ENCODE measurements at places on chromosomes 2 and 18.

DNA sequence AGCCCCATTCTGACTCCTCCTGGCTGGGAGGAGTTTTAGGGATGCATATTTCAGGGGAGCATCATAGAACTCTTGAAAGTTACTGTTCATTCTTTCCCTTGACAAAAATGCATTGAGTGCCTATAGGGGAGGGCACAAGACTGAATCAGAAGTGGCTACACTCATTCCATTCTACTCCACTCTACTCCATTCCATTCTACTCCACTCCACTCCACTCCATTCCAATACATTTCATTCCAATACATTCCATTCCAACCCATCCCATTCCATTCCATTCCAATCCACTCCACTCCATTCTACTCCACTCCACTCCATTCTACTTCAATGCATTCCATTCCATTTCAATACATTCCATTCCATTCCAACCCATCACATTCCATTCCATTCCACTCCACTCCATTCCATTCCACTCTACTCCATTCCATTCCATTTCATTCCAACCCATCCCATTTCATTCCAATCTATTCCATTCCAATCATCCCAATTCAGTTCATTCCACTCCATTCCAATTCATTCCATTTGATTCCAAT lies 110.8 kb downstream of the LOXHD1 start:
- no peak for DNase-seq

GRCh38 chr2:202831242-202832220 lies 40.0 kb downstream of the ICA1L start:
- DNase-seq, result peak; percentile 41

- DNase-seq, result no peak
These were observed 24.6 kb downstream of the PRKCE start for GRCh38 chr2:45676088-45676487.

- no peak for DNase-seq
These were observed 28.7 kb downstream of the RHOB start for GRCh38 chr2:20475567-20475952.

DNA sequence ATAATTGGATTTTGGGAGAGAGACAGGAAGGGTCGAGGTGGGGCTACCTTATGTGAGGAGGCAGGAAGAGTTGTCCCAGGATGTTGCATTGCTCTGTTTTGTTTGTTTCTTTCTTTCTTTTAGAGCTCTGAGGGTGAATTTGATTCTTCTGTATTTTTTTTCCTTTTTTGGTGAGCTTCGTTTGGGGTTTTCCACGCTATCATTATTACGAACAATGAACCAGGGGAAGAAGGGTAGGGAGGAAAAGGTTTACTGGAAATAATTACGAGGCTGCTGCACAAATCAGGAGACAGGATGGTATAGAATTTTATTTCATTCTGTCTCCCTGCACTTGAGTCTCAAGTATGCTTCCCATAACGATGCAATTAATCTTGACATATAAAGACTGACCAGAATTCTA lies 51.4 kb upstream of the ZNF516 start:
- no peak for DNase-seq

GRCh38 chr18:63316612-63317555 lies 2.7 kb downstream of the BCL2 start:
- no peak for DNase-seq

DNA sequence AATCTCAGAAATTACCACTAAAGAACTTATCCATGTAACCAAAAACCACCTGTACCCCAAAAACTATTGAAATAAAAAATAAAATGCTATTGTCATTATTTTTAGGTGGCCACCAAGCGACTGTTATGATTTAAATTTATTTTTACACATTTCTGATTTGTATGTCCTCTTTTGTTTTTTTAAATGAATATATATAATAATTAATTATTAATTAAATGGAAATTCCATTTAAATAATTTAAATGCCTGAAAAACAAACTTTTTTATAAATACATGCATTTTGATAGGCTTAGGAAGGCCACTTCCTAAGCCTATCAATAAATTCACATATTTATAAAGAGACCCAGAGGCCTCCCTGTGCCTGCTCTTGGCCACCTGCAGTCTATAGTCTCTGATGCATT lies 52.2 kb downstream of the CYB5A start:
- no peak for DNase-seq

- no peak for DNase-seq
These were observed 77.4 kb downstream of the MAPRE2 start for GRCh38 chr18:35118641-35119040.

DNA sequence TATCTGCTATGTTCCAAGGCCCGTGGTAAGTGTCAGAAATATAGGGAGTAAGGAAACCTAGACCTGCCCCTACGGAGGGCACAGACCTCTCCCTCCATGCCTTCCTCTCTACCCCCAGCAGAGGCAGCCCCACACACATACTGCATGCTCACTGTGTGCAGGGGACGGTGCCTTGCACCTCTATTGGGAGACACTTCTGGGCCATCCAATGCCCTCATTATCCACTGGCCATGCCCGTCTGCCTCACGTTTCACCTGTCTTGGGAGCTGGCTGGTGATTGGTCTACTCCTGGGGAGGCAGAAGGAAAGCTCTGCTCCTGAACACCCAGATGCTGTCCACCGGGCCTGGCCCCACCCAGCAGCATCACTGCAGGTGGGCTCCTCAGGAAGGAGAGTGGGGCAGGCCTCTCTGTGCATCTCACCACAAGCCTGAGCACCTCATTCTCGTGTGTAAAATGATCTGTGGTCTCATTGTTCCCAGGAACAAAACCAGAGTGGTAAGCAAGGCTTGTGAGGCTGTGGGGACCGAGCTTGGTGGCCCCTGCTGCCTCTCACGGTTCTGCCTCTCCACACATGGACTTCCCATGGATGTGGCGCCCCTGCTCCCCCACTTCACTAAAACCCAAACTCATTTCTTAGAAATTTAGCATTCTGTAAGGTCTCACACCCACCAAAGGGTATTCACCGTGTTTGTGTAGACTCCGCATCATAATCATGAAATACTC lies 312.5 kb upstream of the HS6ST1 start:
- no peak for DNase-seq

DNA sequence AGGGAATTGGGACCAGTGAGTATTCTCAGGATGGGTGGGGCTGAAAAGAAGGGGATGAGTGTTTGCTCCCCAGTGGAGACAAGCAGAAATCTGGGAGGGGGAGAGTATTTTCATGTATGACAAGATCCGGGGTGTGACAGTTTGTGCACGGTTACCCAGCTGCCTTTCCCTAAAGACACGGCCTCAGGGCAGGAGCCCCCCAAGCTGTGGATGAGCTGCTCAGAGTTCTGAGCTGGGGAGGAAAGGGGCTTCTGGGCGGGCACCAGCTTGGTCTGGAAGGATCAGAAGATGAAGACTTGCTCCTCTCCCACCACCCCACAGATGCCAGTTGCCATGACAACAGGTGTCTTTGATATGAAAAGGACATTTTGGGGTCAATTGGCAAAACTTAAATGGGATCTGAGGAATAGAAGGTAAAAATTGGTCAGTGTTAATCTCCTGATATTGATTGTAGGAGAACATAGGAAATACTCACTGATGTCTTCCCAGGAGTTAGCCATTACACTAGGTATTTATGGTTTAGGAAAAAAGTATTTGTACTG lies 29.2 kb downstream of the ZCCHC2 start:
- no peak for DNase-seq

- peak; percentile 53 for DNase-seq
These were observed 81.1 kb downstream of the SETBP1 start for GRCh38 chr18:44761812-44762211.

GRCh38 chr2:156901373-156902031 lies 356.0 kb upstream of the GALNT5 start:
- DNase-seq, result peak; percentile 37

GRCh38 chr18:13183790-13184189 lies 34.8 kb upstream of the LDLRAD4 start:
- DNase-seq, result no peak

GRCh38 chr2:16813593-16813992 lies 148.0 kb upstream of the CYRIA start:
- DNase-seq, result no peak

Measured in ELF-1 (cell line).